BJ (cell line): ENCODE measurements at places on chromosomes 7 and 10. TPM values are rescaled to one million over a fixed set of nuclear protein-coding genes. Genes with fewer than 3 reads are reported as not detected.

The GRM8 gene
- polyA plus RNA-seq: not detected in 2 replicates

The GRID1 gene
- 0.20 and 0.49 TPM in 2 replicates for polyA plus RNA-seq

The PKD1L1 gene
- 0.01 and 0.13 TPM in 2 replicates for polyA plus RNA-seq

The CTAGE6 gene
- polyA plus RNA-seq: 0.02 and 0.09 TPM in 2 replicates

The TRIL gene
- polyA plus RNA-seq: 0.01 TPM in 1 of 2 replicates, not detected in the other

The MRPL43 gene
- polyA plus RNA-seq: 77.3 and 123 TPM in 2 replicates

The VOPP1 gene
- 81.9 and 83.7 TPM in 2 replicates for polyA plus RNA-seq

The LRRC61 gene
- polyA plus RNA-seq: 0.56 and 0.85 TPM in 2 replicates

The ZFAND2A gene
- 43.6 and 46.3 TPM in 2 replicates for polyA plus RNA-seq

The TDRD1 gene
- polyA plus RNA-seq: 0.01 TPM in 1 of 2 replicates, not detected in the other

The PNLIPRP2 gene
- polyA plus RNA-seq: not detected in 2 replicates

The TSPAN13 gene
- polyA plus RNA-seq: 4.6 and 12.6 TPM in 2 replicates

The CDNF gene
- 1.0 and 1.1 TPM in 2 replicates for polyA plus RNA-seq

The HOXA4 gene
- 1.2 and 1.3 TPM in 2 replicates for polyA plus RNA-seq

The GJD4 gene
- polyA plus RNA-seq: not detected in 2 replicates

The AQP1 gene
- polyA plus RNA-seq: 2.3 and 3.9 TPM in 2 replicates

The ASB15 gene
- not detected in 2 replicates for polyA plus RNA-seq

The DPYSL4 gene
- polyA plus RNA-seq: 3.4 and 5.3 TPM in 2 replicates

The ACHE gene
- 0.05 and 0.22 TPM in 2 replicates for polyA plus RNA-seq

The FKBP9 gene
- polyA plus RNA-seq: 248 and 315 TPM in 2 replicates

The SPDYE16 gene
- not detected in 2 replicates for polyA plus RNA-seq

The NAT16 gene
- 0.02 TPM in 1 of 2 replicates, not detected in the other for polyA plus RNA-seq

The RNF148 gene
- polyA plus RNA-seq: not detected in 2 replicates

The RARRES2 gene
- polyA plus RNA-seq: 6.3 and 7.2 TPM in 2 replicates

The FAM25G gene
- not detected in 2 replicates for polyA plus RNA-seq

The FASTK gene
- 49.3 and 89.9 TPM in 2 replicates for polyA plus RNA-seq
